ENCODE measurements at places on chromosomes 1 and 21. TPM values are rescaled to one million over a fixed set of nuclear protein-coding genes. Genes with fewer than 3 reads are reported as not detected.

The S1PR1 gene
- 16.8 TPM for total RNA-seq

The CFHR1 gene
- total RNA-seq = 0.17 TPM

The DYRK1A gene
- total RNA-seq = 21.3 TPM

The CYP2J2 gene
- total RNA-seq = 0.50 TPM

The AKNAD1 gene
- not detected for total RNA-seq

The ITPKB gene
- 3.1 TPM for total RNA-seq

The TDRD5 gene
- not detected for total RNA-seq

The MUL1 gene
- total RNA-seq = 24.1 TPM

The SYCP1 gene
- total RNA-seq = not detected

The SLC16A4 gene
- 7.7 TPM for total RNA-seq

The PODN gene
- 0.30 TPM for total RNA-seq

The S100A8 gene
- total RNA-seq = not detected

The CDCA8 gene
- total RNA-seq = 45.2 TPM

The OVAAL gene
- not detected for total RNA-seq

The LCE1A gene
- total RNA-seq = not detected

The G0S2 gene
- total RNA-seq = 63.6 TPM

The ATP1A4 gene
- total RNA-seq = not detected

The TSTD1 gene
- total RNA-seq = 4.6 TPM

The UBE2G2 gene
- total RNA-seq = 32.4 TPM

The LMOD1 gene
- total RNA-seq = 2.2 TPM

The NCSTN gene
- total RNA-seq = 56.0 TPM

The VWA1 gene
- 7.1 TPM for total RNA-seq

The ARHGEF11 gene
- 14.6 TPM for total RNA-seq

The LAMC1 gene
- 101 TPM for total RNA-seq

The TFAP2E gene
- not detected for total RNA-seq

The AMY1B gene
- not detected for total RNA-seq

The INTS7 gene
- 9.4 TPM for total RNA-seq

The DSCAM gene
- total RNA-seq = under 0.01 TPM

The C8B gene
- total RNA-seq = not detected

The FAM163A gene
- total RNA-seq = not detected

The DNASE2B gene
- 0.17 TPM for total RNA-seq

The SYT14 gene
- under 0.01 TPM for total RNA-seq

The SLC22A15 gene
- 0.30 TPM for total RNA-seq

The ASTN1 gene
- total RNA-seq = under 0.01 TPM

The UBE2U gene
- not detected for total RNA-seq
